NCI-H1105 (cell line): ENCODE measurements at places on chromosomes 3 and 15.

DNA sequence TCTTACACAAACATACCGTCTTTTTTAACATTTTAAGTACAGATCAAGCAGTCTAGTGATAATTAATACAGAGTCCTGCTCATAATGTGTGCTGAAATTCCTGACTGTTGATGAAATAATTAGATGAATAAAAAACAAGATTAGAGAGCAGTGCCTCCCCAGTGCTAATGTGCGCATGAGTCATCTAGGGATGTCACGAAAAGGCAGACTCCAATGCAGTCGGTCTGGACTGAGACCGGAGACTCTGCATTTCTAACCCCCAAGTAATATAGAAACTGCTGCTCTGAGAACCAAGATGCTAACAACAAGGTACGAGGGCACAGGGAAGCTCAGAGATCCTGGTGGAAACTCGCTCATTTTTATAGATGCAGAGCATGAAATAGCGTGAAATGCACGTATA, 61.4 kb downstream of the COL8A1 start:
- no peak for DNase-seq

- no peak for DNase-seq
Observed at GRCh38 chr15:44102675-44103254, 92.3 kb downstream of the FRMD5 start.

DNA sequence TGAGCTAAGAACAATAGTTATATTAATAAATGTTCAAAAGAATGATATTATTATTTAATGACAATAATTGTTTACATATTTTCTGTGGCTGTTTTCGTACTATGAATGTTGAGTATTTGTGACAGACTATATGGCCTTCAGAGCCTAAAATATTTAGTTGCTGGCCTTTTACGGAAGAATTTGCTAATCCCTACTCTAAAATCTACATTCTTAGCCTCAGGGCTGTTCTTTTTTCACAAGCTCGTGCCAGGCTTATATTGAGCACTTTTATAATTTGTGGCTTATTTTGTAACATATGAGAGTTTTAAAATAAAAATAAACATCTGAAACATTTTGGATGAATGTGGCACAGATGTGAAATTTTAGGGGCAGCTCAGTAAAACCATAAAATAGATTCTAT, 79.9 kb downstream of the KCNH8 start:
- no peak for DNase-seq

DNA sequence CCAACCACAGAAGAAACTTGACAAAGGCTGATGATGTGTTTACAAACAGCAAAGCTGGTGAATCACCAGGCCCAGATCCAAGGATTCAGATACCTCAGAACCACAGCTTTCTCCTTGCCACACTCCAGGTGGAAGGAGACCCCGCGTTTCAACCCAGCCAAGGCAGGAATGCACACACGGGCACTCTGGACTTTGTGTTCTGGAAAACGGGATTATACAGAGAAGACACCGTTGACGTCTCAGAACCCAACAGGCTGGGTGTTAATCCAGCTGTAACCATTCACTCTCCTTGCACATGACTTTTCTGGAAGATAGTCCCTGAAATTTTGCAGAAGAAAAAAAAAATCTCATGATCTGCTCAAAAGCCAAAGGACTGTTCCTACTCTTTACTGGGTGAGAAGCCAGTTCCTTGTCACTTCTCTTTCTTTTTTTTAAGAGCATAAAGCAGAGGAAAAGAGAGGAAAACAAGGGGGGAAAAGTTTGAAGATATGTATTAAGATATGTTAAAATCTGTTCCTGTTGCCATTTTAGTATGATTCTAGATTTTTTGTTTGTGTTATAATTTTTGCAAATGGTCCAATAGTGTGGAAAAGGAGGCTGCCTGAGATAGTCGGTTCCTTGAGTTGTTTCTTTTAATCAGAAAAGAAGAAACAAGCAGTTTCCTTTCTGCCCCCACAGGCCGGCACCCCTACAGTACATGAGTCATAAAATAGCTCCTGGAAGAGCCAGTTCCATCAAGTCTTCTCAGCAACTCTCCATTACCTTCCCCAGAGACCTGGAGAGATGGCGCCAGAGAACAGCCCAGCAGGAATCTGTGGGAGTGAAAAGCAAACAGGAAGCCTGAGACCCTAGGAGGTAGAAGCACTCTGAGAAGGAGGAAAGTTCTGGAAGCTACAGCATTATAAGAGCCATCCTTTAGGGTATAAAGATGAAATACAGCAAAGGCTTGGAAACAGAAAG, 73.1 kb downstream of the RORA start:
- DNase-seq, result no peak

GRCh38 chr15:90814191-90814821, 54.1 kb upstream of the FURIN start:
- no peak for DNase-seq

- DNase-seq, result no peak
Observed at GRCh38 chr15:68205954-68206539, 915 bp upstream of the CALML4 start.

GRCh38 chr15:69116391-69116790, 44.0 kb upstream of the GLCE start:
- DNase-seq, result no peak

GRCh38 chr3:141441381-141442364, 45.2 kb upstream of the RASA2 start:
- no peak for DNase-seq

DNA sequence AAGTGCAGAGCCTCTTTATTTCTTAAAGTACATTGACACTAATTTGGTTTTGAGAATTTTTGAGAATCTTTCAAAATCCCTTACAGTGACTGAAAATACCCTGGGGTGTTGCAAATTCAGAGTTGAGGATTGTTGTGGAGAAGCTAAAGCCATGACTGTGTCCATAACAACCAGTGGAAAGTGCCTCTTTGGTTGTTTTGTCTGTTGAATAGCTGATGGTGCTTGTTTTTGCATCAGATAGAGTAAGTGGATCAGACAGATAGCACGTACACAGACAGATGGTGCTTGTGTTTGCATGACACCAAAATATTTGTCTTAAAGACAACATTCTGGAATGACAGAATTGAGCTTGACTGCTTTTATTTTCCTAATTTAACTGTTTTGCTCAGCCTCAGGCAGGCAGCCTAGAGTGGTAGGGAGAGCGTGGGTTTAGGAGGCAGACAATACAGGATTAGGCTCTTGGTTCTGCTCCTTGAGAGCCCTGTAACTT, 265.0 kb downstream of the IL20RB start:
- no peak for DNase-seq

DNA sequence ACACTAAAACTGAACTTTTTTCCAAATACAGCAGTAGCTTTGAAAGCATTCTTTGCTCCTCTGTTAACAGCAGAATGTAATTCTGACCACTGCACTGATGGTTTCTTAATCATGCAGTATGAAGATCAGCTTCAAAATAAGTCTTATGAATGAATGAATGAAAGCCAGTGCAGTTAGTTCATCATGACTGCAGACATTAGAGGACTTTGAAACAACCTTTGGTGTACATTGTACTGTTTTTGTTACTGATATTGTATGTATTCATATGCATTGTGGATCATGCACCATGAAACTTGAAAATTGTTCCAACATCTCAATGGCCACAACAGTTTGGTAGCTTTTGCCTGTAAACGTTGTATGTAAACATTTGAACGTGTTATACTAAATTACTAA, 1.3 kb upstream of the TNIK start:
- no peak for DNase-seq

GRCh38 chr3:126365351-126366277, 8.4 kb upstream of the KLF15 start:
- no peak for DNase-seq

DNA sequence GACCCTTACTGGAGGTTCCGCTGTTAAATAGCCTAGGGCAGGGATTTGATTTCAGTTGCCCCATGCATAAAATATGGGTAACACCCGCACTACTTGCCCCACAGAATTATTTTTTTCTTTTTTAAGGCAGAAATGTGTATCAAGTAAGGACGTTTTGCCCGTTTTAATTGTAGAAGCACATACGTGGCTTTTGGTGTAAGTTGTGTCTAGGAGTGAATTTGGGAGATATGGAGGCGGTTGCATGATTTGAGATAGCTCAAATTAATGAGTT, 636 bp upstream of the LRRC58 start:
- DNase-seq, result no peak

GRCh38 chr3:23421811-23422516, 218.8 kb downstream of the UBE2E2 start:
- DNase-seq, result no peak

DNA sequence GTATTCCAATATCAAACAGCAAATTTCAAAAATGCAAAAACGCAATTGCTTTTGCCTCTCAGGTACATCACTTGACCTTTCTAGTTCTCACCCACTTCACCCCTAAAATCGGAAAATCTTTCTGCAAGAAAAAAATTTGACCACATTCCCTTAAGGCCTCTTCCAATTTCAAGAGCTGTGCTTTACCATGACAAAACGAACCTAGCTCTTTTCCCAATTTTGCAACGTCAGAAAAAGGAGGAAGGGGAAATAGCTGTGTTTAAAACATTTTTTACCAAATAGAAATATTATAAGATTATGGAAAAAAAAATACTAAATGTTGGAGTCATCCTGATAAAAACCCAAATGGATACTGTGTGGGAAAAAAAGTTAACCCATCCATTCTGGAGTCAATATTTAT, 1.1 kb upstream of the NR2C2 start:
- DNase-seq, result no peak

GRCh38 chr15:42394106-42394505, 34.8 kb downstream of the CAPN3 start:
- DNase-seq, result no peak

DNA sequence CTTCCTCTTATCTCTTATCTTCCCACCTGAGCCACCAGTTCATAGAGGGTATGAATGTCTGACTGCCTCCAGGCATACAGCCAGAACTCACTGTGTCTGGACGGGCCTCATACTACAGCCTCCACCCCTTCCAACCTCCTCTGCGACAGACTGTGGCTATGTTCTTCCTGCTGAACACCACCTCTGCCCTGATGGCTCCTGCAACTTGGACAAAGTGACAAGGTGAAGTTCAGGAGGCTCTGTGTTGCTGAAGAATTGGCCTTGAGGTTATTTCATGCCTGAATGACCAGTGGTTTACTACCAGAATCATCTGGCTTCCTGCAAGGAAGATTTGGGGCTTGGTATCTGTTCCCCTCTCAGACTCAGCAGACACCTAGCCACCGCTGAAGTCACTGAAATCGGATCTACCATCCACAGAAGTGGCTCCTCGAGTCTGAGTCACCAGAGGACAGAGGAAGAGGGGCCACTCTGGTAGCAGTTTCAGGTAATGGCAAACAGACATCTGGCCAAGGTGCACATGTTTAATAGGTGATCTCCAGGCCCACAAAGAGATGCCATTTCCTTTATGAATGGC, 14.2 kb upstream of the ULK3 start:
- no peak for DNase-seq

DNA sequence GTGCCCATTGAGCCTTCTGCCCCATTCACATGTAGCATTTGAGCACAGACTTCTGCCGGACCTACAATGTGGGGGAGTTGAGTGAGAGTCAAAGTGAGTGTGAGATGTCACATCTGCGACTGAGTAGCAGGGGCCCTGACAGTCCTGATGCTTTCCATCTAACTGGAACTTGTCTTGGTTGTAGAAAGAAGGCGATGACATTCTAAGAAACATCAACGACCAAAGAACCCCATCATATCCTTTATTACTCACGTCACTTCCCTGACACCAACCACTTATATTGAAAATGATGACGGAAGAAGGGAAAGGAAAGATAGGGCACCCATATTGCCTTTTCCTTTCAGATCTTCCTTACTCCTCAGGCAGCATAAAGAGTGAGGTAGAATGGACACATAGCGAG, 30.5 kb downstream of the SMAD3 start:
- no peak for DNase-seq

DNA sequence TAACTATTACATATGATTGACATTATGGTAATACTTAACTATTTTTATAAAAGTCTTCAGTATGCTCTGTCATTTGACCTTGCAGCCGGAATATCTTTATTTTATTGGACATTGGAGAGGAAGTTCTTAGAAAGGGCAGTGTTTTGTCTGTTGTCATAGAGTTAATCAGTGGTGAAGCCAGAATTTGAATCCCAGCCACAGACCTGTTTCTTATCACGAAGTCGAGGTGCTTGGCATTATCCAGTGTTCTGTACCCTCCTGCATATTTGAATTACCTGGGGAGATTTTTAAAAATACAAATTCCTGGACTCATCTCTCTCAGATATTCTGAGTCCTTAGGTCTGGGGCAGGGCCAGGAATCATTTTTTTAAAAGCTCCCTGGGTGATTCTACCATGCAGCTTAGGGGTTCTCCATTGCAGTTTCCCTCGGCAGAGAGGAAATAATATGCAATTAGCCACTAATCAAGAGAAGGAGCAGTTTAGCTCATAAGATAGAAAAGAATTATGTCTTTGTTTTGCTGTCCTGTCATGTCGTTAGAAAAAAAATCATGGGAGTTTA, 195.6 kb upstream of the CFAP20DC start:
- no peak for DNase-seq

DNA sequence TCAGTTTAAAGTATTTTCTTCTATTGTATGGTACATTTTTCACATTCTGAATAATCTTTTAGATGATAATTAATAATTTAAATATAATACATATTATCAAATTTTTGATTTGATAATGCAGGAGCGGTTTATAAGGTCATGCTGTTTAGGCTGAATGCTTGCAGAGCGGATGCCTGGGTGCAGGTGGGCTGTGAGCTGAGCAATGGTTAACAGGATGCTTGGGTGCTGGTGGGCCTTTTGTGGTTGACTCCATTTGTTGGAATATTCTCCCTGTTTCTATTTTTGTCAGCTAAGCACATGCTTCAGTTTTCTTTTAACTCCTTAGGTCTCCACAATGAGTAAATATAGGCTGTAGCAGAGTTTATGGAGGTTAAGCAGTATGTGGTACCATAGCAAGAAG, 1549.3 kb downstream of the OTOL1 start:
- DNase-seq, result no peak
